ENCODE measurements at places on chromosomes 6 and 20.

DNA sequence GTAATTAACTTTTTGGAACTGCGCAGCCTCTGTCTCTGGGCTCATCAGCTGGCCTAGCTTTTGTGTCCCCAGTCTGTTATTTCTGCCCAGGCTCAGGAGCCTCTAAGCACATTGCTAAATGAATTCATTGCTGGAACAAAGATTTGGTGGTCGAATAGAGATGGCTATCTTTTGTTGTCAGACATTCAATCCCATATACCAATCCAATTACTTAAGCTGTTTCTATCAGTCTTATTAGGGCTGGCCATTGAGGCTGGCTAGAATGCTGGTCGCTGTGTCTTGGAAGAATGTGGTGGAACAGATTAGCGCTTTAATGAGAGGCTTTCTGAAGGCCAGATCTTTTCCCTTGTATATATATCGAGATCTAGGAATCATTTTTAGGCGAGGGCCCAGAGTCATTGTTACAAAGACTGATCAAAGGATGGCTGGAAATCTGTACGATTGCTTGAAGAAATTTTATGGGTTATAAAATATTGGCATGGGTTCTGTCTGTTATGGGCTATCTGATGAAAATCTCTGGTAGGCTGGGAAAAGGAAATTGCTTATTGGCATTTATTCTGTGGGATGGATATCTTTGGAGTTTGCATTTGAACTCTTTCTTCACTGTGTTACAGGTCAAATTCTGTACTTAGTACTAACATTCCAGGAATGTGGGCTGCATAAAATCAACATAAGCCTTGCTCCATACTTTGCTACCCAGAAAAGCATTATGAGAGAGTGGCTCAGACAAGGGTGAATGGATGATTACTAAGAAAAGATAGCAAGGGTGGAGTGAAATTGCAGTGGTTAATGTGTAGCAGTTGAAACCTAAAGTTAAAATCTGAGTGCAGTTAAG lies 34.8 kb upstream of the JAG1 start:
- DNase-seq = peak; percentile 41

DNA sequence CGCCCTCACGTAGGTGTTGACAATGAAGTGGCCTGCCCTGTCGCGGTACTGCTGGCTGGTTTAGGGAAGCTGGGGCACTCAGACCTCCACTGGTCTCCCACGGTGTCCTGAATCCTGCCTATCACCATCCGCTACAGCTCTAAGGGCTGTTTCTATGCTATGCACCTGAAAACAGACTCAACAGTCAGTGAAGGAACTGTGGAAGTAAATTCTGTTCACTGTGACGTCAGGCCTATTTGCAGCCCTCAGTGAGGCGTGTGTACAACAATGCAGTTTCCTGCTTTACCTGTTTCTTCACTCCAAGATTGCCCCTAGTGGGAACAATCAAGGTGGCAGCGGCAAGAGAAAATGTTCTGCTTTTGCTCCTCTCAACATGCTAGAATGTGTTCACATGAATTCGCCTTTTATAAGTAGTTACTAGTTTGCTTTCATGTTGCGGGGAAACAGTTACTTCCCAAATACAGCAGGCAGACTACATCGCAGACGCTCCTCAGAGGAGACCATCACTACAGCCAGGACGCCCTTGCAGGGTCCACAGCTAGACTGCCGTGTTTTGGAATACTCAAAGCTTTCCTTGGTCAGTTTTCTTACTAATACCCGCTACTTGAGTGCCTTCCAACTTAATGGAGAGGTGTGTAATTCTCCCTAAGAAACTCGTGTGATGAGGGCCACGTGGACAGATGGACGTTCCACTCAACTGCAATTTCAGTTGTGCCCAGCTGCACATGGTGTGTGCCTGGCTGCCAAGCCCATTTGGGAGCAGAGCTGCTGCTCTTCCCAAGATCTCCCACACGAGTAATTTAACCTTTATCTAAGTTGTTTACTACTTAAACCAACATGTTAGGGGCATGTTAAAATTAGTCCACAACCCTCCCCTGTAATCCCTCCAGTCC lies 25.4 kb downstream of the DIDO1 start:
- DNase-seq = no peak

DNA sequence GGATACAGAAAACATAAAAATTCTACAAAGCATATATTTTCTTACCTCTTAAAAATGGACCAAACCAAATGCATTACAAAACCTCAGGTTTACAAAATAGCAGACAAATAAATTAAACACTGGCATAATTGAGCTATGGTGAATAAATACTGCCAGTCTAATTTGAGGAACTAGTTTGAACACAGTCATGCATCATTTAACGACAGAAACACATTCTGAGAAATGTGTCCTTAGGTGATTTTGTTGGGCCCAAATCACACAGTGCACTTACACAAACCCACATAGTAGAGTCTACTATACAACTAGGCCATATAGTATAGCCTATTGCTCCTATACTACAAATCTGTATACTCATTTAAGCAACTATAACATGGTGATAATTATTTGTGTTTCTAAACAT lies 215.6 kb downstream of the FOXC1 start:
- no peak for DNase-seq

DNA sequence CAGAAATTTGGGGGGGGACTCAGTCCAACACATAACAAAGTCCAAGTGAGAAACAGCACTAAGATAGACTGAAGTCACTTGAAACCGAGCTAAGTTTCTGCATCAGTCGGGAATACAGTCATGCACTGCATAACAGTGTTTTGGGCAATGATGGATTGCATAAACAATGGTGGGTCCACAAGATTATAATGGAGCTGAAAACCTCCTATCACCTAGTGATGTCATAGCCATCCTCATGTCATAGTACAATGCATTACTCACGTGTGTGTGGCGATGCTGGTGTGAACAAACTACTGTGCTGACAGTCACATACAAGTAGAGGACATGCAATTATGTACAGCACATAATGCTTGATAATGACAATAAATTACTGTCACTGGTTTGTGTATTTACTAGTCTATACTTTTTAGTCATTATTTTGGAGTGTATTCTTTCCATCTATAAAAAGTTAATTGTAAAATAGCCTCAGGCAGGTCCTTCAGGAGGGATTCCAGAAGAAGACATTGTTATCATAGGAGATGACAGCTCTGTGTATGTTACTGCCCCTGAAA lies 154.5 kb upstream of the ECI2 start:
- no peak for DNase-seq

DNA sequence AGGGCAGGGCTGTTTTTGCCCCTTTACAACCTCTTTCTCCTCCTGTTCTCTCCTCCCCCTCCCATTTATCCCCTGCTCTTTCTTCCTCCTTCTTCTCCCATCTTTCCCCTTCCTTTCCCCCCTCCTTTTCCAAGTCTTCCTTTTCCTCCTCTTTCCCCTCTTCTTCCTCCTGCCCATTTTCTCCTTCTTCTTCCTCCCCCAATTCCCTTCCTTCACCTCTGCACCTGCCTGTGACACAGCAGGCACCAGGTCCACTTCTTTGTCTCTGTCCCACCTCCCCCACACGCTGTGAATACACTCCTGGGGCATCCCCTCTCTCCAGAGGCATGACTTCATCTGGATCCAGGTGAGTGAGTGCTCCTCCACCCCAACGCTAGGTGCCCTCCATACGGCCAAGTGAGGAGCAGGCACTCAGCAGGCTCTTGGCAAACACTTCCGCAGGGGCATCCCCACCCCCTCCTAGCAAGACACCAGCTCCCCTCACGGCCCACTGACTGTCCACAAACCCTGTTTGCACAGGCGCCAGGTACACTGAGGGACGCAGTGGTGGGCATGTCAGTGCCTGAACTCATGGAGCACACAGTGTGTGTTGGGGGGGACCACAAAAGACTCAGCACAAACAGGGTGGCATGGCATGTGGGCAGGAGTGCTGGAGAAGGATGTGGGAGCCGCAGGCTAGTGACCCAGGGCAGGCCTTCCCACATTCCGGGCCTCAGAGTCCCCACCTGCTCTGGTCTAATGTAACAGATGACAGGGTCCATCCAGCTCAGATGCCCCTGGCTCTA lies 10.7 kb upstream of the TLDC2 start:
- no peak for DNase-seq

DNA sequence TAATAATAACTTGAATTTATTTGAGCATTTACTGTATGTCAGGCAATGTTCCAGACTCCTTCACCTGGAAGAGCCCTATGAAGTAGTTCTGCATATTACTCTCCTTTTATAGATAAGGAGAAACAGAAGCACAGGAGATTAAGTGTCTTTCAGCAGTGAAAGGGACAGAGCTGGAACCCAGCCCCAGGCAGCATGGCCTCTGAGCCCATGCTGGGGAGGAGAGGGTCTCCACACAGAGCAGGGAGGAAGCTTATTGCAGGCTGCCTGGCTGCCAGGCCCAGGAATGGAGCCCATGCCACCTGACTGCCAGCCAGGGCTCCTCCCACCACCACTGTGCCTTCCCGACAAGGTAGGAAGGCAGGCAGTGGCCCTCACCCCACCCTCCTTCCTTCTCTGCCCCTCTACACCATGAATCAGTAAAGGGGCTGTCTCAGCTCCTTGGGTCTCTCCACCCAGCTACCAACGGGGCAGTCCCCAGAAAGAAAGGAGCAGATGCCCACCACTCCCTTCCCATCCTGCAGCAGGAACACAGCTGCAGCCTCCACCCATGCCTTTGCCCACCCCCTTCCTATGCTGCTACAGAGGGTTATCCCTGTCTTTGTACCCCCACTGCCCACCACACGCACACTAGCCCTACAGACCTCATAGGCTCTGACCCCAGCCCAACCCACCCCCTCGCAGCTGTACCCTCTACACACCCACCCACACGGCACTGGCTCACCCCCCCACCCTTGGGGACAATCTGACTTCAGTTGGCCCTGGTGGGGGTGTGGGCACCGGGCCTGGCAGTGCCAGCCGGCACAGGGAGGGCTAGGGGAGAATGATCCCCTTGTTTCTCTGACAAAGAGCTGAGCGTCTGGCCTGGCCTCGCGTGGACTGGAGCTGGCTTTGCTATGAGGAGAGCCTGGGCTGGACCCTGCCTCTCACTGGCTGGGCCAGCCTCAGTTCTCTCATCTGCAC lies 41.8 kb downstream of the TFEB start:
- DNase-seq = no peak

- DNase-seq = peak; percentile 13
Observed at GRCh38 chr6:166520905-166521834, 65.3 kb downstream of the RAMACL start.

GRCh38 chr6:167936051-167936450 lies 61.4 kb upstream of the KIF25 start:
- no peak for DNase-seq
